Tibial nerve (tissue), 4 donors: ENCODE measurements at places on chromosomes 2 and 18.

- no peak for DNase-seq
These were observed 2.9 kb downstream of the RBM44 start for GRCh38 chr2:237801466-237801865.

GRCh38 chr18:45817543-45817942, 7.9 kb upstream of the SIGLEC15 start:
- no peak for DNase-seq

DNA sequence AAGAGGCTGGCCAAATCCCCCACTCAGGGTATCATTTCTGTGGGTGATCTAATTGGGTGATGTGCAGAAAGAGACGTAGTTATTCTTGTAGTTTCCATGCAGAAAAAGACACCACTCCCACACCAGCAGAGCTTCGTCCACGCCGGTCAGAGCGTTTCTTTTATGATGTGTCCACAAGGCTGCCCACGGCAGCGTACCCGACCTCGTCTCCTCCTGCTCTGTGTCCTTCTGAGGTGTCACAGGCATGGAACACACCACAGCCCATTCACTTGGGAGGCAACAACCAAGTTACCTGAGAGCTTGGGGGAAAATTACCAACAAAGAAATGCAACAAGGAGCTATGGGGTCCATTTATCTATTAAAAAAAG, 131.3 kb downstream of the PXDN start:
- no peak for DNase-seq

GRCh38 chr18:27894746-27895145, 282.2 kb downstream of the CDH2 start:
- DNase-seq = no peak

- DNase-seq = no peak
These were observed 70.4 kb upstream of the ST6GAL2 start for GRCh38 chr2:106956416-106956815.

- no peak for DNase-seq
These were observed 124.4 kb downstream of the HRH4 start for GRCh38 chr18:24584813-24585212.

DNA sequence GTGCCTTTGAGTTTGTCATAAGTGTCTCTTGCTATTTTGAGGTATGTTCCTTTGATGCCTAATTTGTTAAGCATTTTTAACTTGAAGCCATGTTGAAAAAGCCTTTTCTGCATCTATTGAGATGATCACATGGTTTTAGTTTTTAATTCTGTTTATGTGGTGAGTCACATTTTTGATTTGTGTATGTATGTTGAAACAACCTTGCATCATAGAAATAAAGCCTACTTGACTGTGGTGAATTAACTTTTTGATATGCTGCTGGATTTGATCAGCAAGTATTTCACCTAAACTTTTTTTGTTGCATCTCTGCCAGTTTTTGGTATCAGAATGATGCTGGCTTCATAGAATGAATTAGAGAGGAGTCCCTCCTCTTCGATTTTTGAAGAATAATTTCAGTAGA, 469.7 kb downstream of the CDH2 start:
- no peak for DNase-seq

DNA sequence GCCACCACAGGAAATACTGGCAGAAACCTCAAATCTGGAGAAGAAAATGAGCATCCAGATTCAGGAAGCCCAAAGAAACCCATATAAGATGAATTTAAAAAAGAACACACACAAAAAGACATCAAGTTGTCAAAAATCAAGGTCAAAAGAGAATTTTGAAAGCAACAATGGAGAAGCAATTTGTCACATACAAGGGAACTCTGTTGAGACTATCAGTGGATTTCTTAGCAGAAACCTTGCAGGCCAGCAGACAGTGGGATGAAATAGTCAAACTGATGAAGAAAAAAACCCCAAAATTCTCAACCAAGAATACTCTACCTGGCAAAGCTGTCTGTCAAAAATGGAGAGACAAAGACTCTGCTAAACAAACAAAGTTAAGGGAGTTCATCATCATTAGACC, 272.6 kb downstream of the ADCYAP1 start:
- DNase-seq = no peak

DNA sequence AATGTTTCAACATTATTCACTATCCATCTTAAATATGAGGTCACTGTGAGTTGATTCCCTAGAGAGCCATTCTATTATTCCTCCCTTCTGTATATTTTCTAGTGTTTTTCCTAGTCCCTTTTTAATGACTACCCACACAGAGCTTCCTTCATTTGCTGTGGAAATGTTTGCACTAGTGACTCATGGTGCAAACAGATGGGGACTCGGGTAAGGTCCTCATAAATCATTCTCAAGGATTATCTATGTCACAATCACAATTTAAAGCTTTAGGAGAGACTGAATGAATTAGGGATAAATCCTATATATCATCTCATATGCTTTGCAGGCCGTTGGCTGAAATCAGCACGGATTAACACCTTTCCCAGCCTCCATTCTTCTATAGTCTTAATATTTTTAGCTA, 159.6 kb downstream of the DCC start:
- no peak for DNase-seq

DNA sequence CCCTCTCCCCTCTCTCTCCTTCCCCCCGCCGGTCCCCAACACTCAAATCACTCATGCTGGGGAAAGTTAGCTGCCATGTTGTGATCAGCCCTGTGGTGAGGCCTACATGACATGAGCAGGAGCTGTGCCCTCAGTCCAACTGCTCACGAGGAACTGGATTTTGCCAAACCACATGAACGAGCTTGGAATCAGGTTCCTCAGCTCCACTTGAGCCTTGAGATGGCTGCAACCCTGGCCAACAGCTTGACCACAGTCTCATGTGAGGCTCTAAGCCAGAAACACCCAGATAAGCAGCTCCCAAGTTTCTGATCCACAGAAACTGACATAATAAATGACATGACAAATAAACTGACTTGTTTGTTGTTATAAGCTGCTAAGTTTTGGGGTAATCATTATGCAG, 38.4 kb downstream of the ARL4C start:
- no peak for DNase-seq

DNA sequence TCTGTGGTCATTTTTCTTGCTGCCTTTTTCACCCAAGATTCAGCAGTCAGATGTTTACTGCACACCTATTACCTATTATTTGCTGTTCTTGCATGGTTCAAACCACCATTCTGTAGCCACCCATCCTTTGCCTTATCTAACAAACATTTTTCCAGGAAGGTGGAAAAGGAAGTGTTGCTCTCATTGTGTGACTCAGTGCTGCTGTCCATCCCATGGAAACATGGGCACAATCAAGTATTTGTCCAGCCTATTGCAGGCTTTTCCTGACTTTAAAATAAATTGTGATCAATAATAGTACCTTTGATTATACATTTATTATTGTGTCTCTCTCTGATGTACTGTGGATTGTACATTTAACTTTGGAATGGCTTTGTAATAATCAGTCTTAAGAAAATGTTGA, 53.2 kb downstream of the USP14 start:
- no peak for DNase-seq

DNA sequence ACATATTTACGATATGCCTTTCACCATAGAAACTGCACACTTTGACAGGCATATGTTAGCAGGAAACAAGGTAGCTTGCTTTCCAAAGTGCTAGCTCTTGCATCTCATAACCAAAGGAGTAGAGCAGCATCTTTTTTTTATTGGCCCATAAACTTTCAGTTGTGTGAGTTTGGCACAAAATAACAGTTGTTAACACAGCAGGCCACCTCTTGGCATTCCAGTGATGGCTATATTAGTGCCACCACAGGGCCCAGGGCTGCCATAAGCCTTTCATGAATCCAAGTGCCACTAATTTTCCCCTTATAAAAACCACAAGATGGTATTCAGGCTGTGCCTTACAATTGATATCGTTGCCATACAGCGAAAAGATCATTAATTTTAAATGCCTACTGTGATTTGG, 40.3 kb upstream of the KLF7 start:
- no peak for DNase-seq

DNA sequence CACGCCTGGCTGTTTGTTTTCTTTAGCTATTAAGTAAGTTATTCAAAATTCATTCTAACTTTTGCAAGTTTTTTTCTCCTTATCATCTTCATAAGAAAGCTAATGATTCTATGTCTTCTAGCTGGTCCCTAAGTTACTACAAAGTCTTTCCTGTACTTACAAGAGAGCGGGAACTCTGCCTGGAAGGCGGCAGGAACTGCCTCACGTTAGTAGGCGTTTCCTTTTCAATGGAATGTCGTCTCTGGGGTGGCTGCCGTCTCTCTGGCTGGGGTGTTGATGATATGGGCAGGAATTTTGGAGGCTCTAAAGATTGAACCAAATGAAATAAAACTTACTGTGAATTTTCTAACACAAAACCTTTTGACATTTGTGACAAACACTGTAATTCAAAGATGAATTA, 55.5 kb downstream of the PRELID3A start:
- DNase-seq = no peak
